HCT116 (cell line): ENCODE measurements at places on chromosomes 3 and 15.

DNA sequence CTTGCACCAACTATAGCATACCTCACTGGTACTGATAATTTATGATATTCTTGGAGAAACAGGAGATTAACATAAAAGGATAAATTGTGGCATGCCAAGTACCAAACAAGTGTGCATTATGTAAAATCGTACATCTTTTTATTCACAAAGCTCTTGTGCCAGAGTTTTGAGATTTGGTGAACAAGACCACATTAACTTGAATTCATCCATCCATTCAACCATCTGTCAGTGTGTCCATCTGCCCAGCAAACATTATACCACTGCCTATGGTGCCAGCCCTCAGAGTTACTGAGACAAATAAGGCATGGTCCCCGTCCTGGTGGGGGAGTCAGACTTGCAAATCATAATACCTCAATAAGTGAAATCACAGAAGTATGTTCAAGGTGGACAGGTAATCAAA is 17.0 kb upstream of the NEO1 start:
- DNase-seq = no peak

GRCh38 chr3:144384241-144384979 is 412.8 kb downstream of the DIPK2A start:
- no peak for DNase-seq

GRCh38 chr3:102156426-102156825 is 278.4 kb upstream of the ZPLD1 start:
- no peak for DNase-seq

DNA sequence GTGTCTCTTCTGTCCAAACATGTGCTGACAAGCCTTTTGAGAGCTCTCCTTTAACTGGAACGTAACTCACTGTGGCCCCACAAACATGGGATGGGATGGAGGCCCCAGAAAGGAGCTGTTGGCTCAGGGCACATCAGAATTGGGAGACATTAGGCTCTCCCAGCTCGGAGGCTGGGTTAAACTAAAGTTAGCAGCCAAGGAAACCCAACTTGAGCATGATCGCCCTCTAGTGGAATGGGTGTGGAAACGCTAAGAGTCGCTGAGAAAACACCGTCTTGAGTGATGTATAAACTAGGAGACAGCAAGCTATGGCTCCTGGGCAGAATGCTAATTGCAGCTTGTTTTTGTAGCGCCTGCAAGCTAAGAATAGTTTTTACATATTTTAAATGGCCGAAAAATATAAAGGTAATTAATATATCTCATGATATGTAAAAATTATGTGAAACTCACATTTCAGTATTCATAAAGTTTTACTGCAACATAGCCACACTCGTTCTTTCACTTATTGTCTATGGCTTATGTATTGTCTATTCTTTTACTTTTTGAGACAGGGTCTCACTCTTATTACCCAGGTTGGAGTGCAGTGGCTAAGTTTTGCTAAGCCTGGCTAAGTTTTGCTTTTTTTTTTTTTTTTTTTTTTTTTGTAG is 138.8 kb upstream of the HACD2 start:
- DNase-seq = peak; percentile 73

DNA sequence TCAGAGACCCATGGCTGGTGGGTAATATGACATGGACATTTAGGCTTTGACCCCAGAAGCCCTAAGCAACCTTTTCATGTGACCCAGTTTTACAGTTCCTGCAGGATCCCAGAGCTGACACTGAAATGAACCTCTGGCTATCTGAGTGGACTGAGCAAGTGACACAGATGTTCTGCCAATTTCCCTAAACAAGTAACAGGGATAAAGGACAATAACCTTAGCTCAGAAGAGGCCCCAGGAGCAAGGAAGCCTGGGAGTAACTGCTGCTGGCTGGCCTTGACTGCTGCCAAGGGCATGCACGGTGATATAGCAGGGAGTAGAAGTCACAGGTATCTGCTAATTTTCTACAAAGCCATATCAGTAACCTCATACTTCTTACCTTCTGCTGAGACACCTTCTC is 177.9 kb downstream of the CHL1 start:
- no peak for DNase-seq

DNA sequence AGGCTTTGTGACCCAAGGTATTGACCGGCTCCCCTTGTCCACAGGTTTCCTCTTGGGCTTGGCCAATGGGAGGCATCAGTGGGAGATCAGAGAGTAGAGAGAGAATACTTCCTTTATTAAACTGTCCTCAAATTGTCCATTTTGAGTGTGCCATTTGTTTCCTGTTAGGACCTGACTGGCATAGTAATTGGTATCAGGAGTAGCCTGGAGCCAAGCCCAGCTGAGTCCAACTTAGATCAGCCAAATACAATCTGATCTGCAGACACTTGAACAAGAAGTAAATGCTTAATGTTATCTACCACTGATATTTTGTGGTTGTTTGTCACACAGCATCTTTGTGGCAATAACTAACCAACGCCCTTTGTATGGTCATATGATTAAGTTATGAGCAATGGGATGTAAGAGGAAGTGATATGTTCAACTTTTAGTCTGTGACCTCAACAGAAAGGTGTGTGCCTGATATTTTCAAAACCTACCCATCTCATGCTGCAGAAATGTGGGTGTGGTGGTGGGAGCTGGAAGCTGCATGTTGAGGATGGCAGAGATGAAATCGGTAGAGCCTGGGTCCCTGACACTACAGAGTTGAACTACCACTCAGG is 13.3 kb downstream of the MYD88 start:
- no peak for DNase-seq
